ENCODE measurements at places on chromosomes 11 and 22.

GRCh38 chr22:36042240-36042639 lies 13.6 kb upstream of the RBFOX2 start:
- no peak for DNase-seq

DNA sequence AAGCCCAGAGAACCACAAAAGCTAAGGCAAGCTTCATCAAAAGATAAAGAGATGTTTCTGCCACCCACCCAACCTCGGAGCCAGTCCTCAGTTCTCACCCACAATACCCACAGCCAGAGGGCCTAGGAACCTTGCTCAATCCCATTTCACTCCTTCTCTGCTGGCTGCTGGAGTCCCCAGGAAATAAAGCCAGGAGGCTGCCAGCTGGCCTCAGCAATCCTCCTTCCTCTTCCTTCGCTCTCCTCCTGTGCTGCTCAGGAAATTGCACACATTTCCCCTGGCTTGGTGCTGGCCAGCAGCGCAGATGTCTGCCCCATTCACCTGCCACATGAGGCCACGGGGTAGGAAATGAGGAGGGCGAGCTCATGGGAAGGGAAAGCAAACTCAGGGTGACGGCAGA lies 91.8 kb upstream of the LDLRAD3 start:
- no peak for DNase-seq

DNA sequence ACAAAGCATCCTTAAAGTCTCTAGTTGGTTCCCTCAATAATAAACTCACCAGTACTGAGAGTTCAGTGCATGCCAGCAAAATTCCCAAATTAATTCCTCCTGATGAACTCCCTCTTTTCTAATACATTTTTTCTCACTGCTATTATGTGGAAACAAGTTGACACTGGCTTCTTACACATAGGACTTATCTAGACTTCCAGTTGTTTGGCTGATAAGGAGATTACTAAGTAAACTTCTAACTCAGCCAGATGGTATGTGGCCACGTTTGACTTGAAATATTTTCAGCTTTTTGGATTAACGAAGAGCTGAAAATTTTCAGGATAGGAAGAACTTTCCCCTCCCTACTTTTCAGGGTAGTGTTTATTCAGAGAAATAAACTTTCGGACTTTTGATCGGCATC lies 1154.2 kb upstream of the TENM4 start:
- no peak for DNase-seq

DNA sequence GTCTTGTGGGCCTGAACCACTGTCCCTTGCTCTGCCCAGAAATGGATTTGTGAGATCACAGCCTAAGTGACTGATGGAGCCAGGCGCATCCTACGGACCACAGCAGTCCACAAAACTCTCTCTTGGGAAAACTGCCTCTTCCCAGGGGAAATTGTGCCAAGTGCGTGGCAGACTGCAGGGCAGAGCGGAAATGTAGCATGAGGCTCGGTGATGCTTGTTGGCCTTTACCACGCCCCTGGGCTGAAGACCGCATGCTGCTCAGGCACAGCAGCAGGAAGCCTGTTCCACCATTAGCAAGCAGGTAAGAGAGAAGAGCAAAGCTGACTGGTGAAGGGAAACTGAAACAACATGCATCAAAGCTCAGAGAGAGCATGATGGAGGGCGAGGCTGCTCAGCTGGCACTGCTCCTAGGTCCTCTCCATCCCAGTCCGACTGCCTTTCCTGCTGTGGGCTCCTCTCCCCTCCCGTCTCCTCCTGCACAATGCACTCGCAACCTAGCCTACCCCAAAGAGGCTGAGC lies 26.5 kb upstream of the SCARF2 start:
- DNase-seq = peak; percentile 72

GRCh38 chr22:29944339-29944738 lies 61.4 kb downstream of the MTMR3 start:
- DNase-seq = no peak

DNA sequence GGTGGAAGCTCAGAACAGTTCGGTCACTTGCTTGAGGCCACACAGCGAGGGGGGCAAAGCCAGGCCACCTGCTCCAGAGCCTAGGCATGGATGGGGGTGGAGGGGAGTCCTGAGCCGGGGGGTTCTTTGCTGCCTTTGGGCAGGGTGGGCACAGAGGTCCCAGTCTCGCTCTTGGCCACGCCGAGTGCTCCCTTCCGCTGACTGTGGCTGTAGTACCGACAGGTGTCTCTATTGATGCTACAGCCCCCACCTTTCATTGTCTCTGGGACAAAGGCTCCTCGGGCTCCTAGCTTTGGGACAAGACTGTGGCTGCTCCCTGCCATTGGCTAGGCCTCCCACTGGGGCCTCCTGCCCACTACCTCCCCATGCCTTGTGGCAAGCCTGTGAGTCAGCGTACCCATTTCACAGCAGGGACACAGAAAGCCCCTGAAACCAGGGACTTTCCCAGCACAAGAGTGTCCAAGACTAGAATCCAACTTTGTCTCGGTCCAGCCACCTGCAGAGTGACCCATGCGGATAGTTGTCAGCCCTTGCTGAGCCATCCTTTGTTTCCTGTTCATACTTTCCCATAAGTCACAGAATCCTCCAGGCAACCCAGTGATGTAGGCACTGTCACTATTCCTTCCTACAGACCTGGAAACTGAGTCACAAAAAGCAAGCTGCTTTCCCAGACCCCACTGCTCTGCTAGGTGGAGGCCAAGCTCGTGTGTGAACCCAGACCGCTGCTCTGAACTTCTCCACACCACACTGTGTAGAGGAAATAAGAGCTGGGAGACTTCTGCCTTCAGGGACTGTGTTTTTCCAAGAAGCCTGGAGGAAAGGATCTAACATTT lies 17.2 kb downstream of the MYEOV start:
- DNase-seq = no peak

GRCh38 chr11:9314291-9315077 lies at the start of gene TMEM41B:
Gene TMEM41B, minus strand, starts transcription at chr11:9314593. Its CDS starts 152 bp downstream, at chr11:9314441.
- peak; percentile 98 for DNase-seq

- DNase-seq = no peak
Measured at GRCh38 chr22:18042685-18043084, 18.3 kb upstream of the MICAL3 start.

DNA sequence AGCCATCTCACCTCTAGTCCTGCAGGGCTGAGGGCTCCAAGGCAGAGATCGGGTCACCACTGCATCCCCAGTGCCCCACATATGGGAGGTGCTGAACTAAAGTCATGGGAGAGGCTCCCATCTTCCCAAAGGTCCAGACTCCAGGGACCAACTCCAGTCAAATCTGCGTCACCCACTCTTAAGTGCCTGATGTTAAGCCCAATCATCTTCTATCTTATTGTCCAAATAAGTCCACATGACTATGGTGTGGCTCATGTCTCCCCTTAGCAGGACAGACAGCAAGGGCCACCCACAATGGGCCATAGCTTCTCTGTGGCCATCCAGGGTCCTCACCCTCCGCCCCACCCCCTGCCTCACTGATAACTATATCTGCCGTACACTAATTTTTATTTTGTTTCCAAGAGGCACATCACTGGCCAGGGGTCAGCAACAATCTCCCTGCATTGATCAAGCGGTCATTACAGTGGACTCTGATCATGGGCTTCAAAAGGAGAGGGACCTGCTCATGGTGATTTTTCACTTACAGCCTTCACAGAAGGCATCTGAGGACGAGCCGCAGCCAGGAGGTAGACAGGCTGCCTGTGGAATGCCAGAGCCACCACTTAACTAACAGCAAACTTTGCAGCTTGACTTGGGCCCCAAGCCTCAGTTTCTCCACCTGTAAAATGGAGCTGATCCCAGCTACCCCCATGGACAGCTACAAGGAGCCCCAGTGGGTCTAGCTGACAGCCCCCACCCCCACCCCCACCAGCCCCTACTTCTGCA lies 23.3 kb downstream of the MYH9 start:
- no peak for DNase-seq

DNA sequence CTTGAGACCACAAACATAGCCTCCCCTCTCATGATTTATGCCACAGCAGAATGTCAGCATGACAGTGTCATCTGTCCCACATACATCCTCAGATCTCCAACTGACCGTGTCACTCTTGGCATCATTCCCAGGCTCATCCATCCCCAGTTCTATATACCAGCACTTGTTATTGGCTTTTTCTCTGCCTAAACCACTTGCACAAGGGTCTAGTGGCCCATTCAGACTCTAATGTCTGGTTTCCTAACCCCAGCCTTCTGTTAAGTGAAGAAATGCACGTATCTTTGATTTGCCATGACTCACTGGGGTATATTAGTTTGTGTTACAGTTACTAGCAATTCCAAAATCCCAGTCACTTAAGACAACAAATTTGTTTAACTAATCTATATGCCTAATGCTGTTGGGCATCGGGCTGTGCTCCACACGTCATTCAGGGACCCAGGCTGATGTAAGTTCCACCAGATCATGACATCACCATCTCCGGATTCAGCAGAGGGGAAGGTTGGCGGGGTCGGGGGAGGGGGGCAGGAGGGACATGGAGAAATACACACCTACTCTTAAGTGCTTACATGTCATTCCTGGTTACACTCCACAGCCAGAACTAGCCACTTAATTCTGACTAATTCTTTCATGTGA lies 517.4 kb downstream of the BUD13 start:
- DNase-seq = no peak

DNA sequence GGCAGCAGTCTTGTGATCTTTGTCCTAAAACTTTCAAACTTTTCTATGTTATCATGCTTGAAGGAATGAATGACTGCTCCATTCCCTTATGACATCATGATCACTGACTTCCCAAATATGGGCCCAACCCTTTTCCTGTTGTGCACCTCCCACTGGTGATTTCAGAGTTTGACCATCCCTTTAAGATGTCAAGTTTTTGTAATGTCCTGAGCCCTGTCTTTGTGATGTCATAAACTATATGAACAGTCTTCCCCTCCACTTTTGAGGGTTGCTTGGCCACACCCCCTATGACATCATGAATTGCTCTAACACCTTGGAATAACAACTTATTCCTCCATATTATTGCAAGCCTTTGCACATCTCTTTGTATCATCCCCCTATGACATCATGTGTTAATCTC lies 16.5 kb upstream of the NUCB2 start:
- no peak for DNase-seq

GRCh38 chr11:108906329-108906728 lies 241.5 kb downstream of the DDX10 start:
- no peak for DNase-seq

DNA sequence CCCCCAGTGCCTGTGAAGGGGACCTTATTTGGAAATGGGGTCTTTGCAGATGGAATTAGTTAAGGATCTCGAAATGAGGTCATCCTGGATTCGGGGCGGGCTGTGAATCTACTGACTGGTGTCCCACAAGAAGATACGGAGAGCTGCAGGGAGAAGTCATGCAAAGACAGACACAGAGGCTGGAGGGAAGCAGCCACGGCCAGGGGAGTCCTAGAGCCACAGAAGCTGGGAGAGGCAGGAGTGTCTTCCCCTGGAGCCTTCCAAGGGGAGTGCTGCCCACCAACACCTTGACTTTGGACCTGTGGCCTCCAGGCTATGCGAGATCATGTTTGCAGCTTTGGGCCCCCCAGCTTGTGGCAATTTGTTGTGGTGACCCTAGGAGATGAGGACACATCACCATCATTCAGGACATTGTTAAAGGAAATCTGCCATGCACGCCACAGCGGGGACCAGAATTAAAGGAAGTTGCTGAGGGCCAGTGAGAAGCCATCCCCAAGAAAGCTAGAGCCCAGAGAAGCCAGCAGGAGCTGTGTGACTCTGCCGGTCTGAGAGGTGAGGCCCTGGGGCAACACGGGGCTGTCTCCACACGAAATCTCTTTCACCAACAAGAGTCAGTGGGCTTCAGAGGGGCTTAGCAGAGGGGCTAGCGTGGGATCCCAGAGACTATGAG lies 434.7 kb downstream of the BRD1 start:
- DNase-seq = no peak

GRCh38 chr11:45660729-45661438 lies 4.5 kb downstream of the CHST1 start:
- no peak for DNase-seq

DNA sequence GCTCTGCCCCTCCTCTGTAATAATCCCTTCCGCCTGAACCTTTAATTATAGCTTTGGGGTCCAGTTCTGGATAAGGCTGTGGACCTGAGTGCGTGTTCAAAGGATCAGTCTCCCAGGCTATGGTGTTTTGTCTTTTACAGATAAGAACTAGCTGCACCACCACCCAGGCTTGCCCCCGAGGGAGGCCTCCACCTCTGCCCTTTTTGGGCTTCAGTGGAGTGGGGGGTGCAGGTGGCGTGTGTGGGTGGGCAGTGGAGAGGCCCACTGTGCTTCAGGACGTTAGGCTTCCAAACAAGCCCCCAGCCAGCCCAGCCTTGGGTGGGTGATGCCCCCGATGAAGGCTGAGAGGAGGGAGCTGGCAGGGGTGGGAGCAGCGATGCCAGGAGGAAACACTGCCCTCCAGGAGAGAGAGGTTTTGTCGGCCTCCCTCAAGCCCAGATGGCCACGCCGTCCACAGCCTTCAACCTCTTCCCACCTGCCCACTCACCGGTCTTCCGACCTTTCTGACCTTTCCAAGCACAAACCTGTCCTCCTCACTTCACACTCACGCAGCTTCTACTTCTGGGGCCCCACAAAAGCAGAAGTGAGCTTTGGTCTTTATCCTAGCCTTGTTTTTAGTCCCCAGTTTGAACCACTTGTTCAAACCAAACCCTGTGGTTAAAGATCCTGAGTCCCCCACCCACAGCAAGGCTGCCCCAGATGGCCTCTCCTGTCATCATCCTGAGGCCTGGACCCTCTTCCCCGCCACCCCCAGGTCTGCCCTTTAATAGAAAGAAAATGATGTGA lies 20.4 kb downstream of the PSMD13 start:
- no peak for DNase-seq
